ENCODE measurements at places on chromosomes 5 and 9. TPM values are rescaled to one million over a fixed set of nuclear protein-coding genes. Genes with fewer than 3 reads are reported as not detected.

The EQTN gene
- not detected for polyA plus RNA-seq

The FABP6 gene
- not detected for polyA plus RNA-seq

The ARHGEF39 gene
- 0.22 TPM for polyA plus RNA-seq

The HSPB3 gene
- 0.45 TPM for polyA plus RNA-seq

The RETREG1 gene
- polyA plus RNA-seq: 46.8 TPM

The RNF183 gene
- not detected for polyA plus RNA-seq

The BARHL1 gene
- polyA plus RNA-seq: not detected

The OR5C1 gene
- not detected for polyA plus RNA-seq

The SPOCK1 gene
- polyA plus RNA-seq: 39.4 TPM

The NUTM2G gene
- polyA plus RNA-seq: not detected

The CTNND2 gene
- polyA plus RNA-seq: 14.2 TPM

The LRRTM2 gene
- 0.10 TPM for polyA plus RNA-seq

The AP3B1 gene
- 19.3 TPM for polyA plus RNA-seq

The PROB1 gene
- polyA plus RNA-seq: 0.32 TPM

The FAM153A gene
- polyA plus RNA-seq: 5.1 TPM

The NANS gene
- 48.5 TPM for polyA plus RNA-seq

The AIF1L gene
- polyA plus RNA-seq: 2.9 TPM

The MCCC2 gene
- 29.6 TPM for polyA plus RNA-seq

The ENTR1 gene
- polyA plus RNA-seq: 28.2 TPM

The MEIKIN gene
- polyA plus RNA-seq: not detected

The PCDHA1 gene
- polyA plus RNA-seq: not detected

The TMEM174 gene
- not detected for polyA plus RNA-seq

The TRIM7 gene
- 1.1 TPM for polyA plus RNA-seq

The WNK2 gene
- polyA plus RNA-seq: 1.3 TPM

The ZDHHC11B gene
- polyA plus RNA-seq: 4.4 TPM

The TERT gene
- 0.02 TPM for polyA plus RNA-seq

The GABRP gene
- 0.15 TPM for polyA plus RNA-seq

The IL13 gene
- polyA plus RNA-seq: 1.2 TPM

The ELAVL2 gene
- polyA plus RNA-seq: not detected

The PANK3 gene
- polyA plus RNA-seq: 12.0 TPM

The RAPGEF6 gene
- 1.2 TPM for polyA plus RNA-seq

The C5orf52 gene
- not detected for polyA plus RNA-seq

The PCDHA2 gene
- 0.09 TPM for polyA plus RNA-seq

The HK3 gene
- polyA plus RNA-seq: 21.6 TPM

The GABBR2 gene
- not detected for polyA plus RNA-seq

The ACOT12 gene
- polyA plus RNA-seq: not detected

The DTWD2 gene
- polyA plus RNA-seq: 1.5 TPM

The BHMT2 gene
- 2.1 TPM for polyA plus RNA-seq

The ALDOB gene
- polyA plus RNA-seq: 2.5 TPM

The ELOVL7 gene
- 4.6 TPM for polyA plus RNA-seq

The PCDHB15 gene
- polyA plus RNA-seq: 2.0 TPM

The PDE6A gene
- not detected for polyA plus RNA-seq

The GRXCR2 gene
- not detected for polyA plus RNA-seq

The SARDH gene
- 1.2 TPM for polyA plus RNA-seq

The GPR151 gene
- not detected for polyA plus RNA-seq

The TRIM36 gene
- 0.56 TPM for polyA plus RNA-seq

The FRMD3 gene
- 5.8 TPM for polyA plus RNA-seq

The AFAP1L1 gene
- polyA plus RNA-seq: 4.1 TPM

The ZNF300 gene
- polyA plus RNA-seq: 2.8 TPM

The OLFML2A gene
- 5.4 TPM for polyA plus RNA-seq

The CER1 gene
- polyA plus RNA-seq: not detected

The RAPGEF1 gene
- polyA plus RNA-seq: 31.2 TPM

The FCN2 gene
- 3.1 TPM for polyA plus RNA-seq

The PCDHGC4 gene
- 0.05 TPM for polyA plus RNA-seq

The CCDC112 gene
- 1.1 TPM for polyA plus RNA-seq
